ENCODE measurements at places on chromosomes 4 and X. TPM values are rescaled to one million over a fixed set of nuclear protein-coding genes. Genes with fewer than 3 reads are reported as not detected.

GRCh38 chr4:136121426-136121825 is 1410.9 kb downstream of the PCDH18 start:
- no peaks in the 10 kb centered on the region for H3K27me3 ChIP-seq
- no peak for DNase-seq
- H3K4me3 ChIP-seq, result no peak overlapping the region

The ARSJ gene
- total RNA-seq, result 3.6 TPM

The RNF128 gene
- 18.9 TPM for total RNA-seq

The TKTL2 gene
- total RNA-seq, result not detected

The CCKAR gene
- 1.0 TPM for total RNA-seq

All from body of pancreas (tissue), 4 donors.